ENCODE measurements at places on chromosomes 6 and 20.

DNA sequence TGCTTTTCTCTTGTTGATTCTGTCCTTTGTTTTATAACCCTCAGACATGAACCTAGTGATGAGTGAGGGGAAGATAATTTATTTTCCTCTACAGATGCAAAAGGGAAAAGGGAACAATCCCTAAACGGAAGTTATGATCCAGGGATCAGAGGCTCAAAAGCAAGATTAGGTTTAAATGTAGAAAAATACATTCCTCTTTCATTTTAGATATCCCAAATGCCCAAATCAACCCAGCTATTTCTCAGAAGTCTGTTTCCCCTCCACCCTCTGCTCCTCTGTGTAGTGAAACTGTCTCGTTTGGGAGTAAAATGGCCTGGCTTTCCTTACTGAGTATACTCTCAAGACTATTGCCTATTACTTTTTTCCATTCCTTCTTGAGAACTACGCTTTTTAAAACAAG, 97.1 kb downstream of the PRL start:
- no peak for DNase-seq

DNA sequence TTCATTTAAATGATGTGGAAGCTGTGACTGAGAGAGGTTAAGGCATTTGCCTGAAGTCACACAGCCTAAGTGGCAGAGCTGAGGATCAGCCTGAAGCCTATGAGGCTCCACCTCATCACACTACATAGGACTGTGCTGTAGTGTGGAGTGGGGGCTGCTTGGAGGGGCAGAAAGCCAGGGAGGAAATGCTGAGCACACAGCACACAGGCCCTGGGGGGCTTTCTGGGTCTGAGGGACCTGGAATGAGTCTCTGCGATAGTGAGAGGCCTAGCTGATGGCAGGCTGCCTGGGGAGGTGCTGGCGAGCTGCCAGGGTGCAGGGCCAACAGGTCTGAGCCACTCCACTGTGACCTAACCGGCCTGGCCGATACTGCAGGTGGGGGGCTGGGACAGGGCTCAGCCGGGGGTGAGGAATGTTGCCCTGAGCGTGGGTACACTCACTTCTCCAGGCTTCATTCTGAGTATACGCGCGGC, 2.2 kb upstream of the ARHGAP40 start:
- no peak for DNase-seq

GRCh38 chr6:73943411-73943810, 247.4 kb downstream of the CD109 start:
- no peak for DNase-seq

GRCh38 chr6:31058128-31058894, 48.0 kb downstream of the MUC22 start:
- no peak for DNase-seq

DNA sequence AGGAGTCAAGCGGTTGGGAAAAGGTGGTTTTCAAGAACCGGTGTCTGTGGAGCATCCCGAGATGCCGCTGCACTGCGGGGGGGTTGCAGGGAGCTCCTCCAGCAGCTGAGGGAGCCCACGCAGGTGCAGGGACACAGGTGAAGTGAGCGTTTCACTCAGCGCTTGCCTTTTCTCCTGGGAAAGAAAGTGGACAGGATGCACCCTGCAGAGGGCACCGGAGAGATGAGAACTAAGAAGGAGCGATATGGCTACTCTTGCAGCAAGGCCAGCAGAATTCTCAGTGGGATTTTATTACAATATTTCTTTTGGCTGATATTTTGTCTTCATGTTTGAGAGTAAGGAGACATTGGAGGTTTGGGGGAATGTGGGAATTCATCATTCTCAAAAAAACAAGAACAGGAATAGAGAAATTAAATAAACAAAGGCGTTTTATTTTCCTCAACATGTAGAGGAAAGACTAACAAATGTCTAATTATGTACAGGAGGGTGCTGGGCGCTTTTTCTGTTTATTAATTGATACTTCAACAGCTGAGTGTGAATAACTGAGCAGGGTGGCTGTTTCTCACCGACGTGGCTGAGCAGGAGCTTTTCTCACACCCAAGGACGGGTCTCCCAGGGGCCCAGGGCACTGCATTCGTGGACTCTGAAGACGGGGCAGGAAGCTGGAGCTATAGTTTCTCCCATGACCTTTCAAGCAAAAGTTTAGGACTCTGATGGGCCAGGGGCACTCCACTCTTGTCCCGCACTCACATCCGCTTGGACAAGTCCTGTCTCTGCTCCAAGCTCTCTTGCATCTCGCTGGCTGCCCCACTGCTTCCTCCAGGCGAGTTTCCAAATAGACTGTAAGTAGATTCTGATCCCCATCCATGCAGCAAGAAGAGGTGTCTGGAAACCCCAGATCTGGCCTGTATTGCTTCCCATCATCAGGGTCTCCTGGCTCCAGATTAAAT, 176.1 kb downstream of the SMOC2 start:
- no peak for DNase-seq

DNA sequence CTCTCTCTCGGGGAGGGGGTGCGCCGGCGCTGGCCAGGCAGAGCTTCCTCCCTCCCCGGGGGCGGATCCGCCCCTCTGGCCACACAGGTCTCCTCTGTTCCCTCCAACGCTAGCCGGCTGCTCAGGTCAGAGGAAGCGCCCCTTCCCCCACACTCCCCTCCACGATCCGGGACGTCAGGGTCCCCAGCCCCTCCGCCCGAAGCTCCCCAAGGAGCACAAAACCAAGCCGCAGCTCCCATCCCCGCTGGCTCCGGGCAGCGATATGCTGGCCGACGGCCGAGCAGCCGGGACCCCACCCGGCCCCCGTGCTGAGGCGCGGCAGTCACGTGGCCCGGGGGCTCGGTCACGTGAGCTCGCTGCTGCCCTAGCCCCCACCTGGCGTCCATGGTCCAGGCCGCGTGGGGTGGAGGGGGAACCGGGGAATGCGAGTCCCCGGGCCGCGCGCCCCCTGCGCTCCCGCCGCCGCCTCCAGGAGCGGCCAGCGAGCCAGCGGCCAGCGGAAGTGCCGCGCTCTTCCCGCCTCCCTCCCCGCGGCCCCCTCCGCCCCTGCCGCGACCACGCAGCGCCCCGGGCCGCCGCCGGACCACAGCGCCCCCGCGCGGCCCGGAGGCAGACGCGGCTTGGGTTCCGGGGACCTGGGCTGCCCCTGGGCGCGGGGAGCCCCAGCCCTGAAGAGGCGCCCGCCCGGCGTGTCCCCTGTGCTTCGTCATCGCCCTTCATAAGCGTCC, at the start of gene SLC35B2:
SLC35B2 (minus strand) TSS at position 504 of the 728 bp plus-strand sequence; CDS start at position 386, 118 bp downstream.
- peak; percentile 74 for DNase-seq

- no peak for DNase-seq
Measured at GRCh38 chr6:85143676-85144075, 306.2 kb upstream of the NT5E start.

- DNase-seq = no peak
Measured at GRCh38 chr6:51625566-51625965, 461.8 kb downstream of the PKHD1 start.

DNA sequence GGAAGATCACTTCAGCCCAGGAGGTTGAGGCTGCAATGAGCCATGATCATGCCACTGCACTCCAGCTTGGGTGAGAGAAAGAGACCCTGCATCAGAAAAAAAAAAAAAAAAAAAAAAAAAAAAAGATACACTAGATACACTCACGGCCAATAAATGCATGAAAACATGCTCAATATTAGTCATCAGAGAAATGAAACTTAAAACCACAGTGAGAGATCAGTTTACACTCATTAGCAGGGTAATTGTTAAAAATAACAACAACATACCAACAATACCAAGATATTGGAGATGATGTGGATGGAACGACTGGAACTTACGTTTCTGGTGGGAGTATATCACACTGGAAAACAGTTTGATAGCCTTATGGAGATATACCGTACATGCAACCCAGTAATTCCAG, 29.9 kb downstream of the HS3ST5 start:
- DNase-seq = no peak

All from SK-N-DZ (cell line).